ENCODE measurements at places on chromosomes 1 and 21.

DNA sequence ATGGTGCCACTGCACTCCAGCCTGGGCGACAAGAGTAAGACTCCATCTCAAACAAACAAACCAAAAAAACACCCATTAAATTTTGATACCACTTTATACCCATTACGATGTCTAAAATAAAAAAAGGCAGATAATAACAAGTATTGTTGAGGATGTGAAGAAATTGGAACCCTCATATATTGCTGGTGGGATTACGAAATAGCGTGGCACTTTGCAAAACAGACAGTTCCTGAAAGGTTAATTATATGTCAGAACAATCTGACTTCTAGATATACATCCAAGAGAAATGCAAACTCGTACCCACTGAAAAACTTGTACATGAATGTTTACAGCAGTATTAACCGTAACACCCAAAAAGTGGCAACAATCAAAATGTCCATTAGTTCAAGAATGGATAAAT is 70.3 kb downstream of the USP24 start:
- no peak for DNase-seq

- peak; percentile 9 for DNase-seq
Observed at GRCh38 chr1:225146478-225146877, 217.0 kb downstream of the DNAH14 start.

DNA sequence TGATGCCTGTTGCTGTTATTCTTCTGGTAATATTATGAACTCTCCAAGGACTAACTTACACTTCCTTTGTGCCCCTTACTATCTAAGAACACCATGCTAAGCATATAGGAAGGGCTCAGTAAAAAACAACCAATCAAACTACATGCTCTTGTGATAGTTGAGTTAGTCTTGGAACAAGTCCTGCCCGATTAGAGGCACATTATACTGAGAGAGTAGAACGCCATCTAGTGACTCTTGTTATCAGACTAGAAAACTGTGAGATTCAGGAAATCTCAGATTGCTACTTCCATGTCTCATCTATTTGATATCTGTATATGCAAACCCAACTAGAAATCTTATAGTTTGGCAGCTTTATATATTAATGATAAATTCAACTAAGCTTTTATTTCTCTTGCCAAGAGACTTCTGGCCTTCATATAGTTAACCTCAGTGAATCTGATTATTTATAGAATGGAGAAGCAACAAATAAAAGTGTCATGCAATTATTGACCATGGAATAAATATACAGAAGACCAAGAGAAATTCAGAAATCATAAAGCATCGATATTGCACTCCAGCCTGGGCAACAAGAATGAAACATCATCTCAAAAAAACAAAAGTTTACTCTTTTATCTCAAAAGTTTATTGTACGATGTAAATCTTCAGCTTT is 7.8 kb upstream of the SRRM1 start:
- DNase-seq: peak; percentile 67

GRCh38 chr1:234699795-234700665 is 90.1 kb upstream of the IRF2BP2 start:
- DNase-seq: no peak

DNA sequence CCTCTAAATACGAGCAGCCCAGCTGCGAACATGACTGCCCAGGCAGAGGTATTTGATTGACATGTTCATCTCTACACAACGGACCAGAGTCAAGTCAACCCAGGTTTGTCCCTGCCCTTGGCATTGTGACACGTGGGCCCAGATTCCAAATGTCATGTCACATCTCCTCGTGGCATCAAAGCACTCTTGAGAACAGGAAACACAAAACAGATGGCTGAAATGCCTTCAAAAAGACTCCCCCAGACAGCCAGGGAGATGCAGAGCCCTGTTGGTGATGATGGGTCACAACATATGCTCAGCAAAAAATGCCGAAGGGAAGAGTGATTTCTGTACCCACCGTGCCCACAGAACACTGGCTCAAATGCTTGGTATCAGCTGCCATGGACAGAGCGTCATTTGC is 337.8 kb upstream of the DAB1 start:
- no peak for DNase-seq

DNA sequence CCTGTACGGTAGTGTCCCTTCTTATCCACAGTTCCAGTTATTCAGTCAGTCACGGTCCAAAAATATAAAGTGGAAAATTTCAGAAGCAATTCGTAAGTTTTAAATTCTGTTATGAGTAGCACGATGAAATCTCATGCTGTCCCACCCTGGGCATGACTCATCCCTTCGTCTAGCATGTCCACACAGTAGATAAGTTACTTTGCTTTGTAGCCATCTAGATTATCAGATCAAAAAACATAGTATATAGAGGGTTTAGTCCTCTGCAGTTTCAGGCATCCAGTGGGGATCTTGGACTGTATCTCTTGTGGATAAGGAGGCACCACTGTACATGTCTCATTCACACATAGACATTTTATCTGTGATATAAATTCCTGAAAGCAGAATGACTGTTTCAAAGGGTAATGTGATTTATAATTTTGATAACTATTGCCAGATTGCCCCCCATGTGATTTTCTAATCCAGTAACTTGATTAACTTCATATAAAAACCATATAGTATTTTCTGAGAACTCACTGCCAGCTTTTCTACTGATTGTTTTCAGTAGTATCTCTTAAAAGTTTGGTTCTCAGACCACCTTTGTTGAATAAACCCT is 143.3 kb downstream of the DYRK1A start:
- DNase-seq: no peak

DNA sequence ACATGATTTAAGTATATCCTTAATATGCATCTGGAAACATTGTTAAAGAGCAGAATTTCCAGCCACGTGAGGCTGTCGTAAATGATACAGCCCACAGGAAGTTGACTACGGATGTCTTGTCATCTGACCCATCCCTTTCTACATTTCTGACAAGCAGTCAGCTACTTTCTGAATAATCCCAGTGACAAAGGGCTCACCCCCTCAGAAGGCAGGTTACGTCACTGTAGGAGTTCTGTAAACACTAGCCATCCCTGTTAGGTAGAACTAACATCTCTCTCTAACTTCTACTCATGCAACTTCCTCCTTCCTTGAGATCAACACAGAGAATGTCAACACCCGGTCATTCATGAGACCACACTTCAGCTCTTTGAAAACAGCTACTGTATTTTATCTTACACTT is 259.2 kb downstream of the GREM2 start:
- no peak for DNase-seq

DNA sequence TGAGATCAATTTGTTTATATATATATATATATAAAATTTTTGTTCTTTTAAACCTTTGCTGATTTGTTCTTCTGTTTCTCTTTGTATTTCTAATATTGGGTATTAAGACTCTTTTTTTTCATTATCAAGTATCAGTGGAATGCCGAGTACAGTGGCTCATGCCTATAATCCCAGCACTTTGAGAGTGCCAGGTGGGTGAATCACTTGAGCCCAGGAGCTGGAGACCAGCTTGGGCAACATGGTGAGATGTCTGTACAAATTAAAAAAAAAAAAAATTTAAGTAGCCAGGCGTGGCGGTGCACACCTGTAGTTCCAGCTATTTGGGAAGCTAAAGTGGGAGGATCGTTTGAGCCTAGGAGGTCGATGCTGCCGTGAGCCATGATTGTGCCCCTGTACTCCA is 67.1 kb downstream of the MAST2 start:
- DNase-seq: no peak

- no peak for DNase-seq
Observed at GRCh38 chr1:192589813-192590212, 14.2 kb downstream of the RGS1 start.

DNA sequence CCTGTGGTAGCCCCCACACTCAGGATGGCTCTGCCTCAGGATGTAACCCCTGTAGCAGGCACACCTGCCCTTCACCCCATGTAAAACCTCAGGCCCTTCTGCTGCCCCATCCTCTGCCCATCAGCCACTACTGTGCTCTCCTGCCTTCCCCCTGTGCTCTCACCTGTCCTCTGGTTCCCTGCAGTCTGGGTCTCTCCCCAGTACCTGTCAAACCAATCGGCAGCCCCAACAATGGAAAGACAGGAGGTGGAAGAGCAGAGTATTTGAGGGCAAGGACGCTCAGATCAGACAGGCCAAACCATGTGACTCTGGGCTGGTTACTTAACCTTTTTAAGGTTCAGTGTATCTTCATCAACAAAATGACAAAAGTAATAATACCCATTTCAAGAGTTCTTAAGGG is 30.9 kb downstream of the SMIM12 start:
- no peak for DNase-seq

- no peak for DNase-seq
Observed at GRCh38 chr1:47679301-47679791, 241.5 kb downstream of the FOXD2 start.

GRCh38 chr1:47785561-47786271 is 211.5 kb downstream of the TRABD2B start:
- no peak for DNase-seq

DNA sequence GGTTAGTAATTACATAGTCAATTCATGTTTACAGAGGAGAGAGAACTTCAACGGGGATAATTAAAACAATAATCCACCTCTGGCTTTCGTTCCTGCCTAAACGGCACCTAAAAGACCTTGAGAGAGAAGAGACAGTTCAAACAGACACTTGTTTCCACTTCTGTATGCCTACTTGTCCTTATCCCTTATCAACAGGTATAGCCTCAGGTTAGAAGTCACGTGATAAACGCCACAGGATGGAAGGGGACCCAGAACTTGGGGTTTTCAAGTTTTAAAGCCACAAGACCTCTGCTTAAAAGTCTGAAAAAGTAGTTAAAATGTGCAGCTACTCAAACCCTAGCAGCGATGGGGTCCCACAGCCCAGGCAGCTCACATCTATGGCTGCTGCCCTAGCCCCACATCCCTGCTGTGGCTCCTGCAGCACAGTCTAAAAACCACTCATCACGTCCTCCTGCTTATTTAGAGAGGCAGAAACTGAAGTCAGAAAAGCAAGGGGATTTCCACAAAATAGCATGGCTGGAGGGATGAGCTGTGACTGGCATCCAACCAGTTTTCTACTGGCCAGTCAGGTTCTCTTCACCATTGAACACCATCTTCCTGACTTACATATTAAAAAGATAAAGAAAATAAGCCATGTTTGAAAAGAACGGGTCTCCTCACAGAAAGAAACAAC is 51.2 kb upstream of the SEC16B start:
- DNase-seq: no peak

- DNase-seq: no peak
Observed at GRCh38 chr21:26850116-26850643, 5.0 kb upstream of the ADAMTS1 start.

DNA sequence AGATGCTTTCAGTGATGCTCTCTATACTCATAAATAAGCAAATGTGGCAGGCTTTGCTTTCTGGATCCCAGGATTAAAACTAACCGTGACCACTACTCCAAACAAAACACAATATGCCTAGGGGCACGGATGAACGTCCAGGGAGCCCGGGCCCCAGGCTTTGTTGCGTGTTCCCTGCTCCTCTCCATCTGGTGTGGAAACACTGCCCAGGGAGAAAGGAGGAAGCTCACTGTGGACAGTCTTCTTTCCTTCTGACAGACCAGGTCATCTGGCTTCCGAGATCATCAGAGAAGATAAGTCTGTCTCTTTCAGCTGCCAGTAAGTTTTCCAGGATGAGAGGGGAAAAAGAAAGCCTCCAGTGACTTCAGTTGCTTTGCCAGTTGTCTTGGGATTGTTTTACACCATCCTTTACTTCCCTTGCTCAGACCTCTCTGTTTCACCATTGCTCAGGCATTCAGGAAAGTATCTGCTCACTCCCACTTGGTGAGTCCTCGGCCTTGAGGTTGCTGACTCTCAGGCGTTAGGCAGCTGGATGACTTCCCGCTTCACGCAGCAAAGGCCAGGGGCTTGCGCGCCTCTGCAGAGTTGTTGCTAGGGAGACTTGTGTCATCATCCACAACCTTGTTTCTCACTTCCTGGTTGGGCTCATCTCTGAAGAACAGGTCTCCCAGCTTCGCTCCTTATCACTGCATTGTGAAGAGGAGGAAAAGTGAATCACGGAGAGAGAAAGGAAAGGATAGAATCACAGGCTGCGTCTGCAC is 20.6 kb upstream of the PGD start:
- DNase-seq: no peak

GRCh38 chr1:215569986-215570824 is 3.1 kb downstream of the KCTD3 start:
- DNase-seq: no peak

DNA sequence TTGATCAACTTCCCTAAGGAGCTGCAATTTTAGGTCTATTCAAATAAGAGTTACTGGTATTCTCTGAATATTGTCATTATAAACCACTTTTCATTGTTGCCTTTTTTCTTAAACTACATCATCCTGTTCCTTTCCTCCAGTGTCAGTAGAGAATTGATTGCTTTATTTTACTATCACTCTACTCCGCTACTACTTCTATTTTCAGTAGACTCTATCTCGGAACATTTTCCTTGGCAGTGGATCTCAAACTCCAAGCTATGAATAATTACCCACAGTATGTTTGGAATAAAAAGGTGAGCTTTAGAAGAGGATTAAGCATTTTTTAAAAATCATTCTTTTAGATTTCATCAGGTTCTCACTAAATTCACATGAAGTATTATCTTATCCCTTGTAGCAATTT is 224.9 kb downstream of the GREM2 start:
- no peak for DNase-seq

DNA sequence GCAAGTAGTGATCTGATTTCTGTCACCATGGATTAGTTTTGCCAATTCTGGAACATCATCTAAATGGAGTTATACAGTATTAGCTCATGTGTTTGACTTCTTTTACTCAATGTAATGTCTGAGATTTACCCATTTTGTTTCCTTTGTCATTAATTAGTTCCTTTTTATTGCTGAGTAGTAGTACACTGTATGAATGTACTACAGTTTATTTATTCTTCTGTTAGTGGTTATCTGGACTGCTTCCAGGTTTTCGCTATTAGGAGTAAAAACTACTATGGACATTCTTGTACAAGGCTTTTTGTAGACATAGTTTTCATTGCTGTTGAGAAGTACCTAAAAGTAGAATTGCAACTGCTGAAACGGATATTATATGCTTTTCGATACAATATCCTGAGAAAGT is 14.1 kb downstream of the SUCO start:
- DNase-seq: no peak

GRCh38 chr1:39635871-39636210 is 3.6 kb downstream of the HEYL start:
- DNase-seq: no peak

DNA sequence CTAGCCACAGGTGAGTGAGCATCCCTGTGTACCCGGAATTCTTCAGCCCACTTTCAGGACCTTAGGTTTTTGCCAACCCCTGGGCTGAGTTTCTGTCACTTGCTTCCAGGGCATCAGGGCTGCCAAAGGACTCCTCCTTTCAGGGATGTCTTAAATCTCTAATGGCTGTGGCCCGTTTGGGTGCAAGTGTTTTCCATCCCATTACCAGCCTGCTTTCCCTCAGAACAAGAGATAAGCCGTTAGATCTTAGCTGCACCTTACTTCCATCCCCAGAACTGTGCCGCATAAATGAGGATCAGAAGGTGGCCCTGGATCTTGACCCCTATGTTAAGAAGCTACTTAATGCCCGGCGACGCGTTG is 652 bp downstream of the SNAPIN start:
- no peak for DNase-seq

DNA sequence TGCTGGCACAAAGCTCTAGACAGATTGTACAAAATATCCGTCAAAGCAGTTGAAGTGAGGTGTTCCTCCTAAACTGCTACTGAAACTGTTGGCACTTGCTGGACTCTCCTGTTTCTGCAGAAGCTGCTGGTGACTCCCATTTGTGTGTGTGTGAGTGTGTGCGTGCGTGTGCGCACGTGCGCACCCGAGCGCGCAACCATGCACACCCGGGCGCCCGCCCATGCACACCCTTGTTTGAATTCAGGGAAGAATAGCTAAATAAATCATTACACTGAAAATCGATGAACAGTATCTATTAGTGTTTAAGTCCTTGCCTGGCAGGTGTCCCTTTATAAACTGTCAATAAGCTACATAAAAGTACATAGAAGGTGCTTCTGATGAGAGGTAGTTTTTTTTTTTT is 156.4 kb upstream of the B3GALT2 start:
- no peak for DNase-seq

Data from SHP77 treated with DMSO at 0.1 percent for 48 hours (cell line).